ENCODE measurements at places on chromosomes 12 and 14.

DNA sequence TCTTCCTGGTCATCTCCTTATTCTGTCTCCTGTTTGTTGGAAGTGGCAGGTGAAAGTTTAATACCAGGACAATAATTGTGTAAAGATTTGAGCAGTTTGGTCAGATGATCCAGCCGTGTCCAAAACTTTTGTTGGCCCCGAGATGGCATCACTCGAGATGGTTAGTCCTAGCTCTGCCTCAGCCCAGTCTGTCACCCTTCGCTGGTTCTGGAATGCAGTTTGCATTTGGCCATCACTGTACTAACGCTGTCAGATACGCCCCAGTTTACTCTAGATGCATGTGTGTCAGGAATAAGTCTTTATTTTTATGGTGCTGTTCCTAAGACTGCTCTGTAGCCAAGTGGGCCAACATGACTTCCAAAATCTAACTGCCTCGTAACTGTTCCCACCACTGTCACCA is 79.6 kb downstream of the MOK start:
- DNase-seq, result no peak

DNA sequence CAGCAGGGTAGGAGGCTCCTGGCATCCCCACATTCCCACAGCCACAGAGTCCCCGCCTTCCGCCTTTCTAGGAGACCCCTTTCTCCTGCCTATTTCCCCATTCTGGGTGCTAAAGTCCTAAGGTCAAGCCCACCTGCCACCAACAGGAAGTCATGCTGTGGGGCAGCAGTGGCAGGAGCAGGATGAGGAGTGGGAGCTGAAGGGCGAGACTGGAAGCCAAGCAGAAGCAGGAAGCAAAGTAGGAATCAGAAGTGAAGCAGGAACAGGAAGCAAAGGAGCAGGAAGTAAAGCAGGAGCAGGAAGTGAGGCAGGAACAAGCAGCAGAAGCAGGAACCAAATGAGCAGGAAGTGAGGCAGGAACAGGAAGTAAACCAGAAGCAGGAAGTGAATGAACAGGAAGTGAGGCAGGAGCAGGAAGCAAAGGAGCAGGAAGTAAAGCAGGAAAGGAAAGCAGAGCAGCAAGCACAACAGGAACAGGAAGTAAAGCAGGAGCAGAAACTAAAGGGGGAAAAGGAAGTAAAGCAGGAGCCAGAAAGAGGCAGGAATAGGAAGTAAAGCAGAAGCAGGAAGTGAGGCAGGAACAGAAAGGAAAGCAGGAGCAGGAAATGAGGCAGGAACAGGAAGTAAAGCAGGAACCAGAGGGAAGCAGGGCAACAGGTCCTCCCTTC is 38.3 kb upstream of the RIMBP2 start:
- no peak for DNase-seq

DNA sequence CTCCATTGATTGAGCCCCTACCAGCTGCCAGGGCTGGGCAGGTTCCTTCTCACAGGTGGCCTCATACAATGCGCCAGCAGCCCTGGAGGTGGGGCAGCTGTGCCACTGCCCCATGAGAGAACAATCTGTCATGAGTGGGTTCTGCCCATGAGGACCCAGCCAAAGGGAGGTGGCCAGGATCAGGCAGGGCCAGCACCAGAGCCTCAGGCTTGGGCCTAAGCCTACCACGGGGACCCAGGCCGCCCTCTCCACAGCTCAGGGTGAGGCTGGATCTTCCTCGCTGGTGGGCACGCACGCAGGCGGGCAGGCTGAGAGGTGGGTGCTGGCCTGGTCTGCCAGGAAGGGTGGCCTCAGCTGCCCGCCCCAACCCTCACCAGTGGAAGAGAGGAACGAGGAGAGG is 110.7 kb downstream of the KIF26A start:
- DNase-seq, result no peak

GRCh38 chr14:77097006-77097699 is 905 bp upstream of the CIPC start:
- no peak for DNase-seq

- DNase-seq, result no peak
These were observed 104.5 kb downstream of the MYRFL start for GRCh38 chr12:69929531-69929930.

DNA sequence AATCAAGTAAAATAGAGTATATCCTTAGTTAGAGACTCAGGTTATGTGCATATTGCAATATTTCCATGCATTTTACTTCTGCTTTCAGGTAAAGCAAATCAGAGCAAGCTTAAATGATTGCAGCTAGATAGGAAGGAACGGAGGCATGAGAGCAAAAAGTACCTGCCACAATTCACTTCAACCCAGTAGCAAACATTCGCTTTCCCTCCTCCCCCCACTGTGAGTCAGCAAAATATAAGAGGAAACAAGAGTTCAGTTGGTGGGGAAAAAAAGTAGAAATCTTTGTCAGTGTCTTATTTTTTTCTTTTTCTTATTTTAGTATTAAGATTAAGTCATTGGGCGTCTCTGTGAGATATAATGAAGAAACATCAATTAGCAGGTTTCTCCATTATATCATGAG is 475.4 kb downstream of the NPAS3 start:
- no peak for DNase-seq

DNA sequence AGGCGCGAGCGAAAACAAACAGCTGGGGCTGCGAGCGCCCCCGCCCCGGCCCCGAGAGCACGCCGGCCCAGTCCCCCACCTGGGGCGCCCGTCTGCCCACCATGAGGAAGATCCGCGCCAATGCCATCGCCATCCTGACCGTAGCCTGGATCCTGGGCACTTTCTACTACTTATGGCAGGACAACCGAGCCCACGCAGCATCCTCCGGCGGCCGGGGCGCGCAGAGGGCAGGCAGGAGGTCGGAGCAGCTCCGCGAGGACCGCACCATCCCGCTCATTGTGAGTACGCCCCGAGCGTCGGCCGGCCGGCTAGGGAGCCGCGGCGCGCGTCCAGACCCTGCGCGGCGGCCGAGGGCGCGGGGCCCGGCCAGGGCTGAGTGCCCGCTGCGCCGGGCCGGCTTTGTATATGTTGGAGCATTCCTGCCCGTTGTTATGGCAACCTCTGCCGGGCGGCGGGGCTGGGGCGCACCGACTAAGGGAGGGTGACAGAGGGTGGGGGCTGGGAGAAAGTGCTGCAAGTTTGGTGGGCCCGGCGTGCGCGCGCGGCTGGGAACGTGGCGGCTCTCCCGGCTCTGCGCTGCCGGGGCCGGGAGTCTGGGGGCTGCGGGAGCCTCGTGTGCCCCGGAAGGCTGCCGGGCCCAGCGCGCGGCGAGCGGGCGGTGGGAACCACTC is 367 bp downstream of the GALNT16 start:
- no peak for DNase-seq

- DNase-seq, result no peak
These were observed 168.2 kb downstream of the SUDS3 start for GRCh38 chr12:118544569-118544968.

DNA sequence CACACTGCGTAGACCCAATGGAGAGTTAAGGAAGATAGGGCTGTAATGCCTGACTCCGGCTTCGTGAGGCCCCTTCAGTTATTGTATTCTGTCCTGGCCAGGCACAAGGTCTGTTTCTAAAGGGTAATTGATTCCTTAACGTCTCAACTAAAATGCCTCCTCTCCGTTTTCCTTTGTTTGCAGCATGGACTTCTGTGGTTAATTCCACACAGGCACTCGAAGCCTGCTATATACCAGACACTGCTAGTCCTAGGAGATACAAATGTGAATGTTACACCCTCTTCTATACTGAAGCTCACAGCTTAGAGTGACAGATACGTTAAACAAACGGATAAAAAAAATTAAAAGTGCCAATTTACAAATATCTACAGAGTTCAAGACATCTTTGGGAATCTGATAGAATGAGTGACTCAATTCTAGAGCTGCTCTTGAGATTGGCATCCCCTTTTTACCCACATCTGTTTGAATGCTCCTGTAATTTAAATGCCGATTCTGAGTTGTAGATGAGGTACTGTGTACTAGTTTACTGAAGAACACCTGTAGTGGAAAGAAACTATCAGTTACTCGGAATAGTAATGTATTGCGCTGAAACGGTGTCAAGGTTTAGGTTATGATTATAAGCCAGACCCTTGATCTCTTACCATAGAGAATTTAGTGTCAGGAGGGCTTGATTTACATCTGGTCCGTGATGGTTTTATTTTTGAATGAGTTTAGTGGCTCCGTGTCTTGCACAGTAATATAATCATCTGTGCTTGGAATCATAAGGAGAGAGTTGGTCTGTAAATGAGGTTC is 784 bp downstream of the PSMA6 start:
- no peak for DNase-seq

- no peak for DNase-seq
These were observed 467.8 kb downstream of the MDGA2 start for GRCh38 chr14:47207617-47208016.

DNA sequence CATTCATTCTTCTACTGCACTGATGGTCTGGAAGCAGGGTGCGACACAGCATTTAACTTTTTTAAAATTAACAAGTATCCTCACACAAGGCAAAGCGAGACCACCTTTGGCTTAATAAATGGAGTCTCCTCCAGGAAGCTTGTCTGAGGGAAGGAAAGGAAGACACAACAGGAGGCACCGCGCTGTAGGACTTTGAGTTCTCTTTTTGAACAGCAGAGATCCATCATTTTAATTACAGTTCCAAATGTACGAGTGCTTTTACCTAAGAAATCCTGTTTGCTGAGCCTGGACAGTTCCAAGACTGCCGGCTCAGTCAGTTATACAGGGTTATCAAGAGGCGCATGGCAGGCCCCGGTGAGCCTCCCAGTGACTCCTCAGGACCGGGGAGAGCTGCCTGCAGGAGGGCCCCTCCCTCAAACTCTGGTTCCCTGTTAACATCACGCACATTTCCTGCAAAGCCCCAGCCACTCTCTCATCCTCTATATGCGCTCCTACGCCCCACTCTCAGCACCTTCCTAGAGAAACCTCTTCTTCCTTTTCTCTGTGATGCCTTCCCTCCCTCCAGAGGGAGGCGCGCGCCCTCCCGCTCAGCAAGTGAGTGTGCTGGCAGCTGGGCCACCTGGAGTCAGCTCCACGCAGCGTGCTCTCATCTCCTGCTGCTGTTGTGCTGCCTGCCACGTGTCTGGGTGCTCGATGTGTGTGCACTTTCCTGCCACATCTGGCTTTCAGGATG is 46.1 kb downstream of the STX2 start:
- no peak for DNase-seq

DNA sequence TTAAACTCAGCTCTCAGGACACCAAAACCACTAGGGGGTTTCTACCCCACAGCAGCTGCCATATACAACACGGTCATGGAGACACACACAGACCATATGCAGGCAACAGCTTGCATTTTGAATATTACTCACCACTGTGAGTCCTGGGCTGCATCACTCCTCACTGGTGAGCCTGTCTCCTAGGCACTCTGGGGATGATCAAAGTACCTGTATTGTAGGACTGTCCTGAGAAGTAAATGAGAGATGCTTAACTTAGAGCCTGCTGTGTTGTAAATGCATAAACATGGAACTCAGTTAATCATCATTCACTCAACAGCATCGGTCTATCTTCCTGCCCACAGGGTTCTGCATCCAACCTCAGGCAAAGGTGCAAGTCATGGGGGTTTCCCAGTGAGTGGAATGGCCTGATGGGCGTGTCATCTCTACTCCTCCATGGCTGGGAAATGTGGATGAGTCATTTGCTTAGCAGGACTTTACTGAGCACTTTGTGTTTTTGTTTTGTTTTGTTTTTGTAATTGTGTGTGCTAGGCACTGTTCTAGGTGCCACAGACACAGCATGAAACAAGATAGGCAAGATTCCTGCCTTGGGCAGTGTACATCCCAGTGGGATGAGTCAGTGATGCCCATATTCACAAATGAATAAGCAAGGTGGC is 1141.2 kb upstream of the TMEM132C start:
- no peak for DNase-seq

DNA sequence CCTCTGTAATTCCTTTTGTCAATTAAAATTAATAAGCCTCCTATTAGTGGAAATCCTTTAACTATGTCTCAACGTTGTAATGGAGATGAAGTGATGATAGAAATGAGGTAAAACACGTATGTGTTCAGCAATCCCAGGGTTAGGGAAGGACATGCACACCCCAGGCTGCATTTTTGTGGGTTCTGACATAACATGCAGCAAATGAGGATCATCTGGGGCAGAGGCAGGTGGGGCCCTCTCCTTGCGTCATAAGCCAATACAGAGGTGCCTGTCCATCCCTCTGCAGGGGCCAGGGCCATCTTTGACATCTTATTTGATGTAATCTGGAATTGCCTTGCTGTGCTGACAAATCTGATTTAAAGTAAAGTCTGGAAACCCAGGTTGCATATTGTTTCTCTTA is 73.2 kb downstream of the MYRFL start:
- DNase-seq, result no peak

DNA sequence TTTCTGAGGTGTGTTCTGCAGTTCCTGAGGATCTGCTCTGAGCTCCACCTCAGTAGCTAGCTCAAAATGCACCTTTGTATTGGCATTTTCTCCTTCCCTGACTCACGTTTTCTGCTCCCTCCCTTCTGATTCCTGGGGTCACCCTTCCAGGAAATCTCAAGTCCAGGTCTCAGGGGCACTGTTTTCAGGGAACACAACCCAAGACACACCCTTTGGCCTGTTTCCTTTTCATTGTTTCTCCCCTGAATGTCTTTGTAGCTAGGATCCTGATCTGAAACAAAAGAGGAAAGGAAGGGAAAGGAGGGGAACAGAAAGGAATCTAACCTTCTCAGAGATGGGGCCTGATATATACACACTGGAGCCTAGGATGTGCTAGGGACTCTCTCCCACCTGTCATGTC is 7.3 kb upstream of the RIPK3 start:
- DNase-seq, result no peak

DNA sequence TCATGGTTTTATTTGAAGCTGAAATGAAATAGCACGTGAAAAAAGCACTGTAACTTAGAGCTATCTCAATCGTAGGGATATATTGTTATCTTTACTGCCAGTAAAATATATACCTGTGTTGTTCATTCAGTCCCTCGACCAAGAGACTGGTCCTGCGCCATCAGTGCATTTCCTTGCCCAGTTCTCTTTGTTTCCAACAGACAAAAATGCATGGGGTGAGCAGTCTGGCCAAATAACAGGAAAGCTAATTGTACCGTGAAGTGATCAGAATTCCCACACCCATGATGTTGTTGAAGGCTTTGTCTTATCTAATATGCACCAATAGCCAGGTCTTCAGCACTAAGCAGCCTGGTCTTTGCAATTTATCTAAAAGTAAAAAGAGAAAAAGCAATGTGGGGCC is 477.1 kb upstream of the GARIN6 start:
- DNase-seq, result no peak

DNA sequence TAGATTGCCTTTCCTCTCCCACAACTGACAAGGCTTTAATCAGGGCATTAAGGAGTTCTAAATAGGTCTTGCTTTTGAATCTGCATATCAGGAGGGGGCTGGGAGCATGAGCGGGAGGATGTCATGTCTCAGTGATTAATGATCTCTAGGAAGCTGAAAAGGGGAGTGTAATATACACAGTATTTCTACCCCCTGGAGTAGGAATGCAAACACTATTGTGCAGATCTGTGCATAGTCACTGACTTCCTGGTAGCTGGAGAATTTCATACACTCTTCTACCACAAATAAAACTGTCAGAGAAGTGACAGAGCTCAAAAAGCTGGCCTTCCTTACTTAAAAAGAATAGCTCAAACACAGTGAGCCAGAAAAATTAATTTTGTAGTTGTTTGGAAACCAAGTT is 65.8 kb downstream of the RIC8B start:
- DNase-seq, result no peak

- DNase-seq, result no peak
These were observed 42.2 kb upstream of the APPL2 start for GRCh38 chr12:105278043-105278697.

GRCh38 chr12:90896821-90897220 is 58.2 kb downstream of the CCER1 start:
- DNase-seq, result no peak

Data from activated CD4-positive, alpha-beta T cell treated with anti-CD3 and anti-CD28 coated beads, Interleukin-2, amount 50 U/mL, for 24 hours (primary cell).